ENCODE measurements at places on chromosomes 1 and 21.

GRCh38 chr1:112956544-112957132 lies 642 bp upstream of the SLC16A1 start:
- DNase-seq: no peak

DNA sequence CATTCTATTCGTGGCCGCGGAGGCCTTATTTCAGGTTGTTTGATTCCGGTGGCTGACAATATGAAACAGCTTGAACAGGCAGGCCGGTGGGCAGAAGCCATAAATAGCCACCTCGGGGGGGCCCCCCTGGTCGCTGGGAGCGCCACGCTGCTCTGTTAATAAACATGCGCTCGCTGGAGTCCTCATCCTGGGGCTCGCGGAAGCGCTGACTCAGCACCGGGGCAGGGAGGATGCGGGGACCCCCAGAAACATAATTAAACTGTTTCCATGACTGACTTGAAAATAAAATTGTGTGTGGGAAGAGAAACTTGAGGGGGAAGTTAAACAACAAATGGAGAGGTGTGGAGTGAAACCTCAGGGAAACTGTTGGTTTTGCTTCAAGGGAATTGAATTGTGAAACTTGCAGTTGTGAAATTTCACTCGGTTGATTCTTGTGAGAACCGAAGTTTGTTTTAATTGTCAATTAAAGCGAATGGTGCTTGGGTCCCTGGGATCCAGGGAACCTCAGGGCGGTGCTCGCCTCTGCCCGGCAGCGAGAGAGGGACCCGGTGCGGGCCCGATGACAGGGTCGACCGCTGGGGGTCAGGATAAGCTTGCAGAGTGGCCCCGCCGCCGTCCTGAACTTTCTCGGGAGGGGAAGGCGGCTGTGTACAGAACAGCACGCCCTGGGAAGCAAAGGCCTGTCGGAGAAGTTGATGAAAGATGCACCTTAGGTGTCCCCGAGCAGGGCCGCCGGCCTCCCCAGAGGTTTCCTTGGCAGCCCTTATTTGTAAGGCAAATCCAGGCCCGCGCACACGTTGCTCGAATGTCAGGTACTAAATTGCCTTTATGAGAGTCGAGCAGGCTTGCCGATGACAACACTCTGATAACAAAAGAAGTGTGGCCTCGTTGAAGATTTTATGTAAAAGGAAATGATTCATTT lies 176.9 kb upstream of the LMO4 start:
- no peak for DNase-seq

DNA sequence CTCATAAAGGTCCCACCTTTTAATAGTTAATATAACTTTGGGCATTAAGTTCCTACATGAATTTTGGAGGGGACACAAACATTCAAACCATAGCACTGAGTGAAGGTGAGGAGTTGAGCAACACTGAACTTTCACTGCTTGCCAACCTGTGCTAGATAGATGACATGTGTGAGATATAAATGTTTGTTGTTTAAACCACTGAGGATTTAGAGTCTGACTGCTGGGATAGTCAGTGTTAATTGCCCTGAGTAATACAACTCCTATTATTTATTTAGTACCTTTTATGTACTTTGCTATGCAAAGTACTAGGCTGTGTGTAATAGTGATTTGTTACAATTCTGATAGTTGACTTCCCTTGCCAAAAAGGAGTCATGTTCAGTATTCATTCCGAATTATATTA lies 32.4 kb upstream of the SLC16A1 start:
- DNase-seq: no peak

GRCh38 chr1:248851390-248851789 lies 7.5 kb downstream of the ZNF692 start:
- no peak for DNase-seq

- DNase-seq: peak; percentile 76
Observed at GRCh38 chr1:152458384-152459185, 44.5 kb upstream of the CRNN start.

DNA sequence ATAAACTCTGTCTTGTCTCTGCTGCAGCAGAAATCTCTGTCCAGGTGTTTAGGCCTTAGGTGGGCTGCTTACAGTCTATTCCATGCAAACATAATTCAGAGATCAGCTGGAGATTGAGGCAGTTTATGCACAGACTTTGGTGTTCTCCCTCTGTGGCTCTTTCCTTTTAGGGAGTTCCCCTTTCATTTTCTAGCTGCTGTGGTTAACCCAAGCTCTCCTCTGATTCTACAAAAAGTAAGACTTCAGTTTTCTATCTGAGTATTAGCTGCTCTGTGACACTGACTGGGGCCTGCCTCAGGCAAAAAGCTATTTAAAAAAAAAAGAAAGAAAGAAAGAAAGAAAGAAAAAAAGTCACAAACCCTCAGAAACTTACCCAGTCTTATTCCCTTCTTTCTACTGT lies 211.1 kb downstream of the CAMTA1 start:
- DNase-seq: no peak

GRCh38 chr1:24932284-24932683 lies 2.2 kb upstream of the RUNX3 start:
- DNase-seq: peak; percentile 40

GRCh38 chr1:163257763-163258162 lies 55.0 kb upstream of the RGS5 start:
- no peak for DNase-seq

GRCh38 chr21:41681348-41681801 lies 85.5 kb downstream of the RIPK4 start:
- DNase-seq: no peak

- no peak for DNase-seq
Observed at GRCh38 chr1:119052267-119052666, 64.1 kb upstream of the TBX15 start.

DNA sequence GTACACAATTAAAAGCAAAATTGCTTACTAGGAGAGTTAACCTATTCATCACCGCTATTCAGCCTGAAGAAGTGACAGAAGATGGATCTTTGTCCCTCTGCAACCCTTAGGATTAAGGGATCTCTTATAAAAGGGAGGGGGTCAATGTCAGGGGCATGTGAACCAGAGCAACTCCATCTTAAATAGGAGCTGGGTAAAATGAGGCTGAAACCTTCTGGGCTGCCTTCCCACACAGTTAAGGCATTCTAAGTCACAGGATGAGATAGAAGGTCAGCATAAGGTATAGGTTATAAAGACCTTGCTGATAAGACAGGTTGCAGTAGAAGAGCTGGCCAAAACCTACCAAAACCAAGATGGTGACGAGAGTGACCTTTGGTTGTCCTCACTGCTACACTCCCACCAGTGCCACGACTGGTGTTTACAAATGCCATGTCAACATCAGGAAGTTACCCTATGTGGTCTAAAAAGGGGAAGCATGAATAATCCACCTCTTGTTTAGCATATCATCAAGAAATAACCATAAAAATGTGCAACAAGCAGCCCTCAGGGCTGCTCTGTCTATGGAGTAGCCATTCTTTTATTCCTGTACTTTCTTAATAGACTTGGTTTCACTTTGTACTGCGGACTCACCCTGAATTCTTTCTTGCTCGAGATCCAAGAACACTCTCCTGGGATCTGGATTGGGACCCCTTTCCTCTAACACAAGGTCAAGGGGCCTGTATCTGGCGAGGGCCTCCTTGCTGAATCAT lies 35.3 kb upstream of the NEK2 start:
- no peak for DNase-seq

- DNase-seq: no peak
Observed at GRCh38 chr1:12597792-12598191, 20.2 kb downstream of the DHRS3 start.

DNA sequence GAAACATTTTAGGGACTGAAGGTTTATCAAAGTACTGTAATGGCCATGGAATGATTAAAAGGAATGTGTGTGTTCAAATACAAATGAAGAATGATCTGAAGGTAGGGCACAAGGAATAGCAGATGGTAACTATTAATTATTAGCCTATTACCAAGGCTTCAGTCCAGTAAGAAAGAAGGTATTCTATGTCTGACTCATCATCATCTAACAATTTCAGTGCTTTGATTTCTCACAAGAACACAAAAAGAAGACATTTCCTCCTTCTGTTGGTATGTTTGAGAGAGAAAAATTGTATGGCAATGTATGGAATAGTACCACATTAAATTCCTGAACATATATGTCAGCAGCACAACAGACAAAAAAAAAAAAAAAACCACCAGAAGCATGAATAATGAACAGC lies 57.5 kb downstream of the TYW3 start:
- DNase-seq: no peak

- DNase-seq: no peak
Observed at GRCh38 chr1:116686723-116687352, 19.3 kb upstream of the IGSF3 start.

DNA sequence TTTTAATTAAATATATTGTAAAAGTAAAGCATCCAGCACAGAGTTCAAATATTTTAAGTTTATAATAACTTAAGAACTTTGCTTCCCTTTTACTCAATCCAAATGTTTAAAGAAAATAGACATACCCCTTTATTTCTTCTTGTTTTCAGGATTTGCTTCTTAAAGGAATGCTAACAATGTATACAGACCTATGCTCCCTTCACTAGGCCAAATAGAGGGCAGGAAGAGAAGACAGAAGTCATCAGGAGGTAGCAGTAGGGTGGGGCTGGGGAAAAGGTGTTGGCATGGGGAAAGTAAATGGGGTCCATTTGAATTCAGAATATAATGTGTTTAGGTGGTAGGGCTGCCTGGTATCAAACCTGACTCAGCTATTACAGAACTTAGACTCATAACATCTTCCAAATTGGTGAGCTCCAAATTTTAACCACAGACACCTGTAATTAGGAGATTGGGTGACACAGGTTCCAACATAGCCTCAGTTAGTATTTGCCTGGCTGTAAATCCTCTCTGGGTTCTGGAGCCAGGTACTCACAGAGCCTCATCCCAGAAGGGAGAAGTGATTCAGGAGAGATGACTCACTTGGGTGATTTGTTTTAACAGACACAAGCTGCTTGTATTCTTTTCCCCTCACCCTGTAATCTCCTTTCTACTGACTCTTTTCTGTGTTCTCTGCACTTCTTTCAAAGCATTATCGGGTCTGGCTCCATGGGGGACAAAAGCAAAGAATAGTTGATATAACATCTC lies 60.1 kb upstream of the DUSP10 start:
- no peak for DNase-seq

DNA sequence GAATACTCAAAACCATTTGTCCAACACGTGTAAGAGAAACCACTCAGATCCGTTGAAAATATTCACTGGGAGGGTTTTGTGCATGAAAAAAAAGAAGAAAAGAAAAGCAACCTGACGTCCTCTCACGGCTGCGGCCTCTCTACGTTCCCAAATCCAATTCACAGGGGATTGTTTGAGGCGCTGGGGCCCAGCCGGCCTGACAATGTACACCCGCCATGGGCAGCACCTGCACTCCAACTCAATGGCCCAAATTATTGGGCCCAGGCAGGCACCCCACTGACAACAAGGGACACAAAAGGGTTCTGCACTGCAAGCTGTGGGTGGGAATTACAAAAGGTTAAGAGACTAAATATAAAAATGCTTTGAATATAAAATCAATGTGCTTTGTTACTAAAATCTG lies 41.5 kb downstream of the MORN1 start:
- no peak for DNase-seq

DNA sequence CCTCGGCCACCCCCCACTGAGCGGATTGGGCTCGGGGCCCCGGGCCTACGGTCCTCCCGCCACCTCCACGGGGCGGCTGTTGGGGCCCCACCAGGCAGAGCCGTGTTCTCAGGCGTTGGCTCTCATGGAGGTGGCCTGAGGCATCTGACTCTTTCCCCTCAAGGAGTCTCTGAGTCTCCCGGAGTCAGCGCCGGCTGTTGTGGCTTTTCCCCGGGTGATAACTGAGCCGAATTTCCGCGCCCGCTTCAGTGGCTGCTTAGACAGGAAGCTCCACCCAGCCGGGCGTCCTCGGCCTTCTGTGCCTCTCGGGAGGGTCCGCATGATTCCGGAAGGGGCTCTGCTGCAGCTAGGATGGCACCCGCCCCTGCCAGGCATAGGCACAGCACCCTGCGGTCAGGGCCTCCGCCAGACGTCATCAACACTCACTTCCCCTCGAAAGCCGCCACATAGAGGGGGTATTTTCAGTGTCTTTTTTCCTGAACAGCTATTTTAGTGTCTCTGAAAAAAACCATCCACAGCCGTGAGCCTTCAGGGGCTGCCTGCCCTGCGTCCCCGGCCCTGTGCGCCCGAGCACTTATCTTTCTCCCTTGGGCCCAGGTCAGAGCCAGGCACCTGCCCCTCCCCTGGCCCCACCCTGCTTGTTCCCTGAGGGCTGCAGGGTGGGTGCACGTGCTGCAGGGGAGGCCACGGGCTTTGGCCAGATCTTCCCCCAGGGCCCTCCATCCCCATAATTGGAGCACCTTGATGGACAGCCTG lies 72.9 kb downstream of the SKI start:
- peak; percentile 53 for DNase-seq

GRCh38 chr1:225896937-225897549 lies 8.1 kb upstream of the LEFTY1 start:
- DNase-seq: peak; percentile 68

GRCh38 chr1:156476501-156477298 lies 23.9 kb downstream of the MEF2D start:
- no peak for DNase-seq

DNA sequence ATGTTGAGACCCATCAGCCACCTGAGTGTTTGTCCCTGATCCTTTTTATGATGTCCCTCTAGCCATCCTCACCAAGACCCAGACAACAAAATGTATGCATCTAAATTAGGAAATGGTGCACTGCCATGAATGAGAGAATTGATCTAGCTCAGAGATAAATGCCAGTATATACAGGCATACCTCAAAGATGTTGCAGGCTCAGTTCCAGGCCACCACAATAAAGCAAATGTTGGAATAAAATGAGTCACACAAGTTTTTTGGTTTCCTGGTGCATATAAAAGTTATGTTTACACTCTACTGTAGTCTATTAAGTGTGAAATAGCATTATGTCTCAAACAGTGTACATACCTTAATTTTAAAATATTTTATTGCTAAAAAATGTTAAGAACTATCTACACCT lies 63.9 kb downstream of the CHIA start:
- no peak for DNase-seq

- DNase-seq: no peak
Observed at GRCh38 chr1:99843760-99844159, 6.4 kb upstream of the AGL start.

DNA sequence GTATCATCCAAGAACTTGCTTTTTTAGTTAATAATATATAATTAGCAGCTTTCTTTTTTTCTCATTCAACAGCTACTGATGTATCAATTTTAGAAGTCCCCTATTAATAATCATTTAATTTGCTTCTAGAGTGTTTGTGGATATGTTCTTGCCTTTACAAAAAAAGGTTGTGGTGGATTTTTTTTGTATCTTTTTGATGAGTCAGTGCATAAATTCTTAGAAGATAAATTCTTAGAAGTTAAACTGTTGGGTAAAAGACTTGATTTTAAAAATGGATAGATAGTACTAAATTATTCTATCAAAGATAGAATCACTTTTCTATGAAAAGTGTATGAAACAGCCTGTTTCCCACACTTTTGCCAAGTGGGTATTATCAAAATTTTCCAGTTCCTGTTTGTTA lies 11.9 kb downstream of the FGGY start:
- DNase-seq: no peak

GRCh38 chr1:244757091-244757939 lies 78.1 kb upstream of the COX20 start:
- DNase-seq: no peak

GRCh38 chr1:89545264-89546038 lies 20.8 kb downstream of the LRRC8B start:
- no peak for DNase-seq
